Fibroblast of villous mesenchyme (primary cell): ENCODE measurements at places on chromosomes 3 and 15. TPM values are rescaled to one million over a fixed set of nuclear protein-coding genes. Genes with fewer than 3 reads are reported as not detected.
A peak's percentile ranks its signal among the peaks of the same experiment; 100 is the strongest.

- no peak for DNase-seq
These were observed 956 bp downstream of the FGF12 start for GRCh38 chr3:192726385-192726784.

DNA sequence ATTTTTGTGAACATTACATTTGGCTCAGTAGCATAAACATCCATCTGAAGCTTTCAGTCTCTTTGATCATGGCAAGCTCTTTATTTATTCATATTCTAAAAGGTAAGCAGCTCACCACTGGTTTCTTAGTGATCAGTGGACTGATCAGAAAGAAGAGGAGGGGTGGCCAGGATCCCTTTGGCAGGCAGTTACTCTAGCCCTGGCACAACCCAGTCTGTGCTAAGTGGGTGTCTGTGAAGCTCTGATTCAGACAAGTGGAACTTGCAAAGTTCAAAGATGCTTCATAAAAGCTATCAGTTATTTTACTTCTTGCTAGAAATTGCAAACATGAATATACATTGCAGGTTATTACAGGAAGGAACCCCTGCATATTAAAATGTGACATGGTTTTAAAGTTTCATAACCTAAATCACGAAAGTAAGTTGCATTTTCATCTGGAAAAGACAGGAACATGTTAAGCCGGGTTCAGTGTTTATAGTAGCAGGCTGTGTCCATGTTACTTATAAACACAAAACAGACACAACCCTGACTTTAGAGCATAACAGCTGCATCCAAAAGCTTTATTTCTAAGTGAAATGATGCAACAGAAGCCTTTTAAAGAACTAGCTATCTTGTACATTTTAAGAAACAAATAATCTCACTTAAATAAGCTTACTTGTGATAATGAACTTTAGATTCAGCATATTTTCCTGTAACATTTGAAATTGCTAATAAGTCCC, 785.3 kb downstream of the MCTP2 start:
- DNase-seq = peak; percentile 83

The NIT2 gene
- 23.2 and 25.0 TPM in 2 replicates for total RNA-seq

The UROC1 gene
- under 0.01 TPM in 1 of 2 replicates, not detected in the other for total RNA-seq

DNA sequence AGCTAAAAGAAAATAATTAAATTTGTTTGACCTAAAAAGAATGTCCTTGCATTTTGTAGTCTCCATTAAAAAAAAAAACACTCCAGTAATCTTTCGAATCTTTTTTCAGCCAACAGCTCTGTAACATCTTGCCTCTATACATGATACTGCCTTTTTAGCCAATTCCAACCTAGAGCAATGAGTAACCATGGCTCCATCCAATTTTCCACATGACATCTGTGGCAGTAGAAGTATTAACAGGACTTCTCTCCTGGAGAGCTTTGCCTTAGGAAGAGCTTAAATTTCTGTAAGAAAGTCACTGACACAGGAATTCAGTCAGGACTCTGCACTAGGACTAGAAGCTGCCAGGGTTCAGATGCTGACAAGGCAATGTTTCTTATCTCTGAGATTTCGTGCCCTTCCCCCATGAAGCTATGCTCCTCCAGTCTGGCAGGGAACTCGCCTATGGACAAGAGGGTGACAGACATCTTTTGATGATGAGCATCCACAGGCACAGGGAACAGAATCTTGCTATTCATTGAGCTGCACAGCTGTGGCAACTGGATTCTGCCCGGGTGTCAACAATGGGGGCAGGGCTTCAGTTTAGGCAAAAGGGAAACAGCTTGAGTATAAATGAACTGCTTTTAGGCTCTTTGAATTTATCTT, 81.8 kb downstream of the ALCAM start:
- DNase-seq = no peak

- DNase-seq = no peak
These were observed 57.3 kb downstream of the TRAT1 start for GRCh38 chr3:108879915-108880314.
